ENCODE measurements at places on chromosomes 7 and 10.

- peak; percentile 1 for DNase-seq
These were observed 33.4 kb downstream of the ELFN1 start for GRCh38 chr7:1703441-1703840.

- peak; percentile 48 for DNase-seq
These were observed at the start of gene VOPP1 for GRCh38 chr7:55572378-55573233. Gene VOPP1, minus strand, starts transcription at chr7:55572502. Its CDS starts 178 bp downstream, at chr7:55572324.

DNA sequence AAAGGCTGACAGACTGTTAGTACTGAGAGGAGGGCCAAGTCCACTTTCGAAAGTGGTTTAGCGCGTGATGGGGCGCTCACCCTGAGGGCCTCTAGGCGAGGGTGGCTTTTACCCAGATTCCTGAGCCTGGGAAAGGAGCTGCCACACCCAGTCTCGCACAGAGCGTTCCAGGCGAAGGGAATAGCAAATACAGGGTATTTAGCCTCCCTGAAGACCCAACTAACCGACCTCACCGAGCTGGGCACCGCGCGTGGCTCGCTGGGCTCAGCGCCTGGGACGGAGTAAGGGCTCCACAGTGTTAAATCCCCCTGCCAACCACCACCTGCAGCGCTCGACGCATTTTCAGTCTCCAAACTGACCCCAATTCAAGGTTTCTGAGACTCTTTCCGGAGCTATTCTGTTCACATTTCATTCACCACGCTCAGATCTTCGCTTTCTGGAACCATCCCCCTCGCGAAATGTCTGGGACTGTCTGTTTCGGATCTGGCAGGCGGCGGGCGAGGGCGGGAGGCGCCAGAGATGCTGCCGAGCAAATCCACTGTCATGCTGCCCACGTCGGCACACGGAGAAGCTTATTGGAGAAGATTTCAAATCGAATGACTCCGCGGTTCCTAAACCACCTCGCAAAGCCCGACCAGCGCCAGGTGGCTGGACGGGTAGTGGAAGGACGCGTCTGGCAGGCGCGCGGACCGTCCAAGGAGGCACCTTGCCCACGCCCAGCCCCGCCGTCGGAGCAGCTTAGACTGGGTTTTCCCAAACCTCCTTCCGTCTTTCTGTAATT, 1.4 kb upstream of the OSBPL3 start:
- DNase-seq = peak; percentile 27

GRCh38 chr7:144842377-144842851, 6.6 kb upstream of the TPK1 start:
- no peak for DNase-seq

DNA sequence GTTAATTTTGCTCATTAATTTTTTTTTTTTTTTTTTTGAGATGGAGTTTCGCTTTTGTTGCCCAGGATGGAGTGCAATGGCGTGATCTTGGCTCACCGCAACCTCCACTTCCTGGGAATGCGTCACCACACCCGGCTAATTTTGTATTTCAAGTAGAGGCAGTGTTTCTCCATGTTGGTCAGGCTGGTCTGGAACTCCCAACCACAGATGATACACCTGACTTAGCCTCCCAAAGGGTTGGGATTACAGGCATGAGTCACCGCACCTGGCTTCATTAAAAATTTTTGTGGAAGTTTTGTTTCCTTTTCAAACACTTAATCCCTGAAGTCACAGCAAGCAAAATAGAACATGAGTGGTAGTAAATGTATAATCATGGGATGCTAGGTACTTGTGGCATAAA, 857.2 kb upstream of the PHF14 start:
- no peak for DNase-seq

DNA sequence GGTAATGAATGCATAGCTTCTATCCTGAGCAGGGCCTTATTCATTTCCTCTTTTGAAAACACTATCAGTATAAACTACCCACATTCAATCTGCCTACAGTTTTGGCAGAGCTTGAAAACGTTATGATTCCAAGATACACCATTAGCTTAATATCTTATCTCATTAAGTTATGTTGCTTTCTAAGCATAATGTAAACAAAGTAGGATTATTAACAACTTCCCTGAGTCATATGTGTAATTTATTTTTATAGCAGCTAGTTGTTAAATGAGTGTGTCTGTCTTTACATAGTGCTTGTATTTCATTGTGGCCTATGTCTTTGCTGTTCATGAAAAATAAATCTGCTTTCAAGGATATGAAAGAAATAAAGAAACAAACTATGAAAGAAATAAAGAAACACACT, 106.2 kb upstream of the DLX6 start:
- no peak for DNase-seq

DNA sequence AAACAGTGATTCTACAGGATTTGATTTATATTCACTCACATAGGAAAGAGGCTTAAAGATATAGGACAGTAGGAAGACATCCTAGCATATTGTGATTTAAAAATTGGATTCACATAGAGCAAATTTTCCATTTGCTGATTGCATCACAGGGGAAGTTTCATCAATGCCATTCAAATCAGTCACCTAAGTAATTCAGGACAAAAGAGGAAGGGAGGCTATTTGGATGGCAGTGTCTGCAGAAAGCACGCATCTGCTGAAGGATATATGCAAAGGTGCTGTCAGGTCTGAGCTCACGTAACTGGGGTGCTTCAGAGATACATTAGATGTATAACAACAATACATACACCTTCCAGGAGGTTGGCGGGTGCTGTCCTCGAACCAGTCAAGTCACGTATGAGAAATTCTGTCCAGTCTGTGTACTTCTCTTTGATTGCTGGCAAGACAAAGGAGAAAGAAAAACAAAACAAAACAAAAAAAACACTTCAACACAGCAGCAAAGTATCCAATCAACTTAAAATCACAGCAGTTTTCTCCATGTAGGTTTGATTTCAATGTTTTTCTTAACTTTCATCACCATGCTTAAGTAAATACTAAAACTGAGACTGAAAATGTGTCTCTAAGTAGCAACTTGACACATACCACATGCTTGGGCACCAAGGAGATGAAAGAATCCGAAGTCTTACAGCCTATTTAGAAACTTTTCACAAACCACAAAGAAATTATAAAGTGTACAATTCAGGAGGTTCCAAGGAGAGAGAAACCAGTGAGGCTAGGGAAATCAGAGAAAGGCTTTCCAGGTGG, 125.1 kb downstream of the SFMBT2 start:
- no peak for DNase-seq

DNA sequence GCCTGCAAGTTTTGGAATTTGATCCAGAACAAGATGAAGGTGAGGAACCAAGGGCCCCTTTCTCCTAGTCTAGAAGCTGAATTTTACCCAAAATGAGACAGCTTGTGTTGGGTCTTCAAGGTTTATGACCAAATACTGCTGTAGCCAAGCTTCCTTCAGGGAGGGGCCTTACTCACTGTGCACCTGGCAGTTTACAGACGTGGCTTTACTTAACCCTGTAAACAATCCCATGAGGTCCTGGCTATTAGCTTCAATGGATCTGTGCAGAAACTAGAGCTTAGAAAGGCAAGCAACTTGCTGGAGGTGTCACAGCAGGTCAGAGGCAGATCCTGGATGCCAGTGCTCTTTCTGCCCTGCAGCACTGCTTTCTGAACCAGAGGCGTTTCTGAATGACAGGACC, 46.7 kb downstream of the PDLIM1 start:
- no peak for DNase-seq

DNA sequence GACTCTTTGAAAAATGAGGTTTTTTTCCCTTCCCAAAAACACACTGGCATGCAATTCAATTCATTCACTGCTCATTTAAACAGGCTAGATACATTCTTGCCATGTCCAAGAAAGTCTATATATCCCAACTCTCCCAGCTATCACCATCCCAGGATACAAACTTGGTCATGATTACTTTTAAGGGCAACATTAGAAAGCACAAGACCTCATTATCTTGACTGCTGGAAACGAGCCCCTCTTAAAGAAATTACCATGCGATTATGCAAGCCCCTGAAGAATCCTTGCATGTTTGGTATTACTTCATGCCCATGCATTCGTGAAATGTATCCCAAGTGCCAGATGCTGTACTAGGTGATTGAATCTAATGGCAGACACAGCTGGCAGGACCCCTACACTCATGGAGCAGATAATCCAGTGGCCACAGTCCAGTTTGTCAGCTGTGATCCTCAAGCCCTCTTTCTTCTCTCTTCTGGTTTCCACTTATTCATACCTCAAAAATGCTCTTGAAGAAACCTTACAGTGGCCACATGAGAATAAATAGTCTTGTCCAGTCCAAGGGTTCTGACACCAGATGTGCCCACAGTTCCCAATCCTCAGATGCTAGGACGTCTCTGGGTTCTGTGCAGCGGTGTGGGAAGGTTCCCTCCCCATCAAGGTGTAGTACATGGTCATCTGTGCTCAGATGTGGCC, 103.7 kb upstream of the HABP2 start:
- no peak for DNase-seq
